ENCODE measurements at places on chromosomes 6 and 20.
A peak's percentile ranks its signal among the peaks of the same experiment; 100 is the strongest.

- DNase-seq: peak; percentile 100
Measured at GRCh38 chr6:41072836-41073202, at the start of gene NFYA. TSS of gene NFYA (plus strand) at chr6:41072974. CDS start at chr6:41079090, 6,116 bp downstream.

DNA sequence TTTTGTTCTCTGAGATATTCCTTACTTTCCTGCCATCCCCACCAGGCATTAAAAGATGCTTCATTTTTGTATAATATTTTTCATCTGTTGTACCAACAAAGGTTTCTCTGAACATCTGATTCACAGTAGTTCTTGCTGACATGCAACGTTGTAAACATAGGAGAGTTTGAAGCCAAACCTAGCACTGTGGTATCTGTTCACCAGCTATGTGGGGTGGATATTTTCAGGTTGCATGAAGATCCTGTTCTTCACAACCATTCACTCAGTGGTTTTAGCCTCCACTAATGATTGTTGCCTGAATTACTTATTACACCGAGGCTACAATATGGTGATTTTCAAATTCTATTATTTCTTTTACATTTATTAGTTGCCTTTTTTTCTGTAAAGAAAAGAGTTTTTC lies 56.5 kb downstream of the EYA4 start:
- no peak for DNase-seq

DNA sequence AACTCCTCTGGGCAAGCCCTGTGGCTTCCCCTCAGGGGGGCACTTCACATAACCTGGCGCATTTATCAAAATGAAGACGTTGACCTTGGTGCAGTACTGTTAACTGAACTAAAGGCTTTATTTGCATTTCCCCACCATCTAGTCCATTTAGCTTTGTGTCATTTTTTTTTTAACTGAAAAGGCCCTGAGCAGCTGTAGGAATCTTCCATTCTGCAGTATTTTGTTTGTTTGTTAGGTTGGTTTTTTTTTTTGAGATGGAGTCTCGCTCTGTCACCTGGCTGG lies 10.7 kb downstream of the TMEM181 start:
- DNase-seq: no peak

- no peak for DNase-seq
Measured at GRCh38 chr6:123316733-123317323, 319.9 kb downstream of the TRDN start.

DNA sequence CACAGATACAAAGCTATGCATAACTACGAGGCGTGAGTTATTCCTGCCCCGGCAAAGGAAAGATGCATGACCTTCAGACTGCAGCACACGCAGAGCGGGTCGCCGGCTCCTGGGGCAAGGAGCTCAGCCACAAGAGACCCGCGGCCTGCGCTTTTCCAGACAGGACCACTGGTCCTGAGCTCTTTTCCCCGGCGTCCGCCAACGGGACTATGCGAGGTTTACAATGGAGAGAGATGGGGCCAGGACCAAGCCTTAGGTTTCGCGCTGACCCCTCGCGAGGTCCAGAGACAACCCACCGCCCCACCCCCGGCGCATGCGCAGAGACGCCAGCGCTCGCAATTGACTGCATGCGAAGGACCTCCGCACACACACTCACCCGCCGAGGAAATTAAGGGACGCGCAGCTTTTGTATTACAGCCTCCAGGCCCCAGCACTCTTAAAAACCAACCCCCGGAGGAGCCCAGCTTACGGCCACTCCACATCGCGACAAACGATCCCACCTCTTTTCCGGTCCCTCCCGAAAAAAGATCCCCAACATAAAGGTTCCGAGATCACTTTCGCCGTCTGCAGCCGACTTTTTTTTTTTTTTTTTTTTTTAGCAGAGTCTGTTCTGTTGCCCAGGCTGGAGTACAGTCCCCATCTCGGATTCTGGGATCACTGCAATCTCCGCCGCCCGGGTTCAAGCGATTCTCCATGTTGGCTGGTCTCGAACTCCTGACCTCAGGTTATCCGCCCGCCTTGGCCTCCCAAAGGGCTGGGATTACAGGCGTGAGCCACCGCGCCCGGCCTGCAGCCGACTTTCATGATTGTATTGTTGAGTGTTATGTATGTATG lies at the start of gene COQ3:
TSS of gene COQ3 (minus strand) at position 498 of the 834 bp plus-strand sequence. CDS start at position 482, 16 bp downstream.
- peak; percentile 60 for DNase-seq

- DNase-seq: peak; percentile 52
Measured at GRCh38 chr6:43454696-43455530, 435 bp downstream of the DLK2 start.

DNA sequence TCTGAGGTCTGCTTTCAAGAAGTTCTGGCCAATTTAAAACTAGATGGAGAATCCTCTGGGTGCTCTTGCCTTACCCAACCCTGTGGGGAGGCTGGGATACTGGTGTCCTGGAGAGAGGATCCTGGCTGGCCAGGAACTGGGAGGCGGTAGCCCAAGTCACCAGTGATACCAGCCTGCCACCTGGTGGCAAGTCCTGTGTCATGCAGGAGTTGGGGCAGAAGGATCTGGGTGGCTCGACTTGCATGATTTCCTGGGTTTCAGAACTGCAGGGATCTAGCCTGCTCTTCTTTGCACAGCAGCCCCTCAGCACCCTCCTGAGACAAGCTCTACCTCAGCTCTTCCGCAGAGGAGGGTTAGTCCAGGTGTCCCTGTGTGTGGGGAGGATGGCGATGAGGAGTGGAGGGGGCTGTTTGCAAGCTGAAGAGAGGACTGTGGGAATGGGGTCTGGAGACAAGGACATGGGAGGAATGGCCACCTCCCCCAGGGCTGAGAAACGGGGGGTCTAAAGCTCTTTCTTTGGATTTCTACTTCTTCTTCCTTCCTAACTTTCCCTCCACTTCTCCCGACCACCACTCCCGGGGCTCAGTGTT lies 4.2 kb downstream of the KCNK17 start:
- peak; percentile 60 for DNase-seq

DNA sequence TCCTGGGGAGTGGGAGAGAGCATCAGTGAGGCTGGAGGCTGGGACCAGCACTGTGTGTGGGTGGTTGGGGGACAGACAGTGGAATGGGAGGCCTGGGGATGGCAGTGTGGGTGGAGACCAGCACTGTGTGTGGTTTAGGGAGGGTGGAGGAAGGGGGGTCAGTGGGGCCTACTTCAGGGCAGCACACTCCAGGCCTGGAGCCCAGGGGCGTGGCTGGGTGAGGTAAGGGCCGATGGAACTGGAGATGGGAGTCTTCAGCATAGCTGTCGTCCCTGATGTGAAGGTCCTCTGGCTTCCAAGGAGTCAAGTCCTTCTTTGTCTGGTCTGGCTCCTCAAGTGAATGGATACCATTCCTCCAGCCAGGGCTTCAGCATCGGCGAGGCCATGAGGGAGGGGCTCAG lies 18.6 kb downstream of the KCNK17 start:
- no peak for DNase-seq

DNA sequence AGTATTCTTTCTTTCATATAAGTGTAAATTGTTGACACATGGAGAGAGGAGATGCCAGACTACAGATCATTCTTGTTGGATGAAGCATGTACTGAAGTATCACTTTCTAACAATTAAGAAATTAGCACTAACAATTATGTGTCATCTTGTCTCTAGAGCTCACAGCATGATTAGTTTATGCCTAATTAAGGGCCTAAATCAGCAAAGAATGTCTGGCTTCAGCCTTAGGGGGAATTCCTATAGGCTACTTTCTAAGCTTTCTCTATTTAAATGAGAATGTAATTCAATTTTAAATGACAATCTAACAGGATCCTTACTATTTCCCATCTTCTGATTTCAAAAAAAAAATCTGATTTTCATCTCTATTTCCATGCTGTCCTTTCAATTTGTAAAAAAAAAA lies 371.0 kb downstream of the EPHA7 start:
- peak; percentile 6 for DNase-seq

- no peak for DNase-seq
Measured at GRCh38 chr6:111832833-111833418, 40.3 kb downstream of the FYN start.

DNA sequence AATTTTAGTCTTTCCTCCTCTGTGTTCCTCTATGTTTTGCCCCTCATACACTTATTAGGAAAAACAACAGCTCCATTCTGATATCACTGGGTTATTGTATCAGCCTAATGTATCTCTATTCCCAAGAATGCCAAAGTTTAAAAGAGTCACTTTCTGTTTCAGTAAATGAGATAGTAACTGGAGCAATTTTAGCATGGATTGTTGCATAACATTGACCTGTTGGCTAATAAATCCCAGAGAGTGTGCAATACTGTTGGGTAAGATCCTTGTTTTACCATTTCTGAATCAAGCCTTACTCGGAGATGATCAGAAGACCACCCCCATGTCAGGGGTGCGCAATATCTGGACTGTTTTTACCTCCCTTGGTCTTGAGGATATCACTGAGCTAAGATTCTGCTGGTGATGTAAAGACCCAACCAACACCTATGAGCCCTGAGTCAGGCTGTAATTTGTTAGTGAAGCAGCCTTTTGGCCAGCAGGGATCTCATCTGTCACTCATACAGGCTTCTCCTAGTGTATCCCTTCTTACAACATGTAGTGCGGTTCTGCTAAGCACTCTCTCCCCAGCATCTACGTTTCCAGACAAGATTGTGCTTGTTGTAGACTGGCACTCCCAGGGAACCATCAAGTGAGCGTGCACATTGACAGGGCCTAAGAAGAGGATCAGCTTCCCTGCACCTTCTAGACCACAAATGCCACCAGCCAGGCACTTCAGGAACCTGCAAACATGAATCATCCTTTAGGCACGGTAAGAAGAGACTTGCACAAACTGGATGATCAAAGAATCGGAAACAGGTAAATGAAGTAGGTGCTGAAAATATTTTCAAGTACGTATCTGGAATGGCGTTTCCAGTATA lies 11.5 kb upstream of the IPCEF1 start:
- DNase-seq: no peak

- peak; percentile 68 for DNase-seq
Measured at GRCh38 chr6:157229132-157229618, 94.1 kb downstream of the TMEM242 start.

- no peak for DNase-seq
Measured at GRCh38 chr6:89270951-89271721, 44.0 kb downstream of the GABRR2 start.

DNA sequence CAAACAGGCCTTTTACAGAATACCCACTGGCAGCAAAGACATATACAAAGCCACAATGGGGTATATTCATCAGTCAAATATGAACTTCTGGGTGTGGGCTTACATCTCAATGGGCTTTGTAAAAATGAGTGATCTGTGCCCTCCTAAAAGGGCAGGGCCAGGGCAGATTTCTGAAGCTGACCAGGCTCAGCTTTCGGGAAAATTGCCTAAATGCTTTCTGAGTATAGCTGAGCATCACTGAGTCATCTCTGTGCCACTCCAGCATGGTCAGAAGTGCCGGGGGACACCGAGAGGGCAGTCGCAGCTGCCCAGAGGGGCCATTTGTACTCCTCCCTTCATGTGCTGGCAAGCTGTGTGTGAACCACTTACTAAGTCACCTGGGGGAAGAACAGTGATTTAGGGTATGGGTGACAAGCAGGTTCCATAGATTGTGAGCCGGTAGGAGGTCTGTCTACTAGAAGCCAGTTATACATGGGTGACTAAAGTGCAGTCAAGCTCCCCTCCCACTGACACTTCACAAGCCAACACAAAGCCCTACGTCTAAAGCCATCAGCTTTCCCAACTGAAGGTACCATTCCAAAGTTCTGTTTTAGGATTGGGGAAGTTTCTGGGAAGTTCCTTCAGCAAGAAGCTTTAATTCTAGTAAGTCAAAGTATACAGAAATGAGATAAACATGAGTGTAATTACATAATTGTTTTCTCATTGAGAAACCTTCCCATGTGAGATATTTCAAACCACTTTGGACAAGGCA lies 147.6 kb upstream of the TAB2 start:
- no peak for DNase-seq

DNA sequence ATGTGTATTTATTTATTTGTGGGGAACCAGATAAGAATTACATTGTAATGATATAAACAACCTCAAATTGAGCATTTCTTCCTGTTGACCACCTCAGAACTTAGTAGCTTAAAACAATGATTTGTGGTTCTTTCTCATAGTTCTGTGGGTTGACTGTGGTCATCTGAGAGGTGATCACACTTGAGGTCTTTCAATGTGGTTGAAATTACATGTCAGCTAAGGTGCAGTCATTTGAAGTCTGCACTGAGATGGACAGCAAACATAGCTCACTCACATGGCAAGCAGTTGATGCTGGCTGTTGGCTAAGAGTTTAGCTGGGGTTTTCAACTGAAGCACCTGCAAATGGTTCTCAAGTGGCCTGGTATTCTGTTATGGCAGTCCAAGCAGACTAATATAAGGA lies 436.7 kb upstream of the MAP3K7 start:
- DNase-seq: no peak

DNA sequence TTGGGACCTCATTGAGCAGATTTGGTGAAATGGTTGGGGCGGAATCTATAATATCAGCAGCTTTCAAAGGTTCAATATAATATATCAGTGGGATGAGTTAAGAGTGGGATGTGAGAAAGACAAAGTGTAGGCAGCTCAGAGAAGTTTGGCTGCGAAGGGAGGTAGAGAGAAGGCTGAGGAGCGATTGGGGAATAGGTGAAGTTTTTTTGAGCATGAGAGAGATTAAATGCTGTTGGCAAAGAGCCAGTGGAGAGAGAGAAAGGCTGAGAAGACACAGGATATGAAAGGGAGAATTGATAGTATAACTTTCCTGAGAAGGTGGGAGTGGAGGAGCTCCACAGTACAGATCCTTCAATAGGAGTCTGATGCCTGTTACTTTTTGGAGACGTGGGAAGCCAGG lies 12.1 kb upstream of the SERINC3 start:
- DNase-seq: no peak

- no peak for DNase-seq
Measured at GRCh38 chr20:51802170-51802751, at the start of gene SALL4. TSS of gene SALL4 (minus strand) at chr20:51802521. CDS start at chr20:51802408, 113 bp downstream.

GRCh38 chr20:43993560-43993959 lies 78.9 kb downstream of the TOX2 start:
- DNase-seq: no peak

DNA sequence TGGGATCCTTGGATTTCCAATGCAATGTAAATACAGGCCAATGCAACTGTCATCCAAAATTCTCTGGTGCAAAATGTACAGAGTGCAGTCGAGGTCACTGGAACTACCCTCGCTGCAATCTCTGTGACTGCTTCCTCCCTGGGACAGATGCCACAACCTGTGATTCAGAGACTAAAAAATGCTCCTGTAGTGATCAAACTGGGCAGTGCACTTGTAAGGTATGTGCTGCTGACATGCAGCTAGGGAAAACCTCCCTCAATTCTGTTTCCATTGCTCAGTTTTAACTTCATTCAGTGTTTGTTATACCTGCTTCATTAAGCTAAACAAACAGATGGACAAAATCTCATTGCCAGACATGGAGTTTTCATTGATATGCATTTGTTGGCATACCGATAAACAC lies 397.1 kb downstream of the ARHGAP18 start:
- DNase-seq: no peak

DNA sequence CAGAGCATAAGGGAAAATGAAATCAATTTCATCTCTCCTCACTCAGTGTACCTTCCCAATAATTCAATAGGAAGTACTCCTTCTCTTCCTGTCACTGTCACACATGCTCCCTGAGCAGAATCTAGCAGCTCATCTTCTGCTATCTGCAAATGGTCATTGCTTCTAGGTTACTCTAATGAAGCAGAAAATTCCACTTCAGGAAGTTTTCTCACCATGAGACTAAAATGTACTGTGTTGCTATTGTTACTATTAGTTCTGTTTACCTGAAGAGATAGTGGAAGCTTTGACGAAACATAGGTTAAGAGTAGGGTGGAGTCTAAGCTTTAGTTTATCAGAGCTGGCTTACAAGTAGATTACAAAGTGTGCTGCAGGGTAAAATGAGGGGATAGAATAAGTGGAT lies 52.8 kb downstream of the RFX6 start:
- DNase-seq: no peak

GRCh38 chr6:39330057-39330456 lies 7.6 kb upstream of the KCNK16 start:
- DNase-seq: peak; percentile 21
